ENCODE measurements at places on chromosomes 7 and 10. TPM values are rescaled to one million over a fixed set of nuclear protein-coding genes. Genes with fewer than 3 reads are reported as not detected.

- no peak for DNase-seq
Measured at GRCh38 chr10:119320981-119321380, 113.6 kb downstream of the GRK5 start.

DNA sequence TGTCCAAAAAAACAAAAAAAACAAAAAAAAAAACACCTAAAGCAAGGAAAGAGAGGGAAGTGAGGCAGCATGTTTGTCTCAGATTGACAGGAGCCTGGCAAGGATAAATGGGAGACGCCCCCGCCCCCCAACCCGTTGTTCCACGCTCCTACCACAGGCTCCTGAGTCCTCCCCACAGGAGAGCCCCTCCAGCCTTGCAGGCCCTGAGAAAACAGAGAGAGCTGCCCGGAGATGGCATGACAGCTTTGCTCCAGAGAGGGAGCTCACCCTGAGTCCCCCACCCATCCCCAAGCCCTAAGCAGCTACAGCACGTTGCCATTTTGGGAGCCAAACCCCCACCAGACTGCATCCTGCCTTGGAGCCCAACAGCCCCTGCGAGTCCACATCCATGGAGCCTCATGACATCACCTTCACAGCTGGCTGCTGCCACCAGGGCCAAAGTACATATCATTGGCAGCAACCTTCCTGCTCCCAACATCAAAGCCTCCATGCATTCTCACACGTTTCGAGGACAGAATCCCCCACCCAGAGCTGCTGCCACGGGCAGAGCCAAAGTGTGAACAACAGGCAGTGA lies 1283.3 kb downstream of the TYW1 start:
- DNase-seq: no peak

- DNase-seq: no peak
Measured at GRCh38 chr7:116403265-116403664, 96.3 kb upstream of the CAV2 start.

DNA sequence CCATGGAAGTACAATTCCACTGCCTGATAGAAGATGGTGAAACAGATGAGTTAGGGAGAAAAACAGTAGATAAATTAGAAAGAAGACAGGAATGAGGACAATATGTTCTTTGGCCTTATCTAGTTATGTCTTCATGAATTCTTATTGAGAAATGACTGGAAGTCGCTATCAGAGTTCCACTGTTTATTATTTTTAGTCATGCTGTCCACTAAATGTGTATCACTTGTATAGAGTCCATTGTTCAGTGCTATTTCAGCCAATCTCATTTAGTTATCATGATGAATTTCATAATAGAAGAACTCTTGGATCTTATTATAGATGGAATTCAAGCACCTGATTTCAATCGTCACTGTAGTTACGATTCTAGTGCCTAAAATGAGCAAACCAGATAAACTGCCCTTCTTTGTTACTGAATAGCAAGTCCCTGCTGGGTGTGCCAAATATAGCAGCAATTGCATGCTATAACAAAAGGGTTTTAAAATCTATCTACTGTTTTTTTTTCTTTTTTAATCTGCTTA lies 177.7 kb upstream of the COL1A2 start:
- DNase-seq: no peak

DNA sequence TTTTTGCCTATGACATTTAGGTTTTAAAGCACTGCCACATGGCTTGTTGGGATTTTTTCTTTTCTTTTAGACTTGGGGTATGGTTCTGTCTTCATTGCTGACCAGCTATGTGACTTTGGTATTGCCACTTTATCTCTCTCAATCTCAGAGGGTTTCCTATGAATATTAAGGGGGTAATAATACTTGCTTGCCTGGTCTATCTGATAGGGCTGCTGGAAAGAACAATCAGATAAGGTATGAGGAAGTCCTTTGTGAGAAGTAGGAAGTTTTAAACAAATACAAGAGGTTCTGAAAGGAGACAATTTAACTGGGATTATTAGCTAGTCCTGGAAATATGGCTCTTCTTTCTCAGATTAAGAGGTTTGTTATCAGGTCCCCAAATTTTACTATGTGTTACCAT lies 80.8 kb downstream of the ZNF92 start:
- no peak for DNase-seq

- no peak for DNase-seq
Measured at GRCh38 chr7:87833130-87833529, 43.0 kb downstream of the SLC25A40 start.

DNA sequence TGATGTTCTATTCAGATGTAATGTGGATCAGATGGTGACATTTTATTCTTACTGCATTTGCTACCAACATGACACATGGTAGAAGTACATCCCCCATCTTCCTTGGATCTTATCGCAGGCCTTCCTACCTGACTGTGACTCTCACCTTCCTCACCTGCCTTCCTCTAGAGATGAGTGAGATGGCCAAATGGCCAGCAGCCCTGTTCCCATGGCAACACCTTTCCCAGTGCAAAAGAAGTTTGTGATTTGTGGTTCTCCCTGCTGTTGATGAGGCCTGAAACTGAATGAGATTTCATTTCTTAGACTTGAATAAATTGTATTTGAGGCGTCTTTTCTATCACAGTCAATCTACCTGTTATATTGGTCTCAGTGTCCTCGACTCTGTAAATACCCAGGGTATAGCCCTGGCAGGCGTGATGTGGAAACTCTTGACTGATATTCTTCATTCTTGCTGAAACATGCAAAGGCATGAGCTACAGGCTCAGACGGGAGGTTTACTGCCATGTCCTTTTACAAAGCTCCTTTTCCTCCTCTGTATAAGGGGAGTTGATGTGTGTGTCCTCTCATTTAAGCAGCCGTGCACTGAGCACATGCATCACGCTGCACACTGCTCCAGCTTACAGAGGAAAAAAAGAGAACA lies 440.7 kb upstream of the AKR1E2 start:
- no peak for DNase-seq

GRCh38 chr7:93133005-93133404 lies 15.2 kb downstream of the SAMD9L start:
- no peak for DNase-seq

DNA sequence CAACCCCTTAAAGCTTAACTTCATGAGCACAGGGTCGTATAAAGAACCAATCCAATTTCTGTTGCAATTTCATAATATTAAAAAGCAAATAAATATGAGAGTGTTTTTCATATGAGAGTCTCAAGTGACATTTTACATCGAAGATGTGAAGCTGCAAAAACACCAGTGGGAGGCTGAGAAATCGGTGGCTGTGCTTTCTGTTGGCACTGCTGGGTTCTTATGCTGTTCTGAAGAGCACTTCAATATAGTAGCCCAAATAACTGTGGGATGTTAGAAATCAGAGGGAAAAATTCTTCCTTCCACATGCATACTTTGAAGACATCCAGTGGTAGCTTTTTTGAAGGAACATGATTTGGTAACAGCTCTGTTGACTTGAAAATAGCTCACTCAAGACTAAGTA lies 245.8 kb downstream of the ARHGAP21 start:
- DNase-seq: peak; percentile 34

- no peak for DNase-seq
Measured at GRCh38 chr7:66500087-66500486, 128.6 kb upstream of the KCTD7 start.

- DNase-seq: peak; percentile 56
Measured at GRCh38 chr10:21487416-21488180, 37.9 kb downstream of the SKIDA1 start.

DNA sequence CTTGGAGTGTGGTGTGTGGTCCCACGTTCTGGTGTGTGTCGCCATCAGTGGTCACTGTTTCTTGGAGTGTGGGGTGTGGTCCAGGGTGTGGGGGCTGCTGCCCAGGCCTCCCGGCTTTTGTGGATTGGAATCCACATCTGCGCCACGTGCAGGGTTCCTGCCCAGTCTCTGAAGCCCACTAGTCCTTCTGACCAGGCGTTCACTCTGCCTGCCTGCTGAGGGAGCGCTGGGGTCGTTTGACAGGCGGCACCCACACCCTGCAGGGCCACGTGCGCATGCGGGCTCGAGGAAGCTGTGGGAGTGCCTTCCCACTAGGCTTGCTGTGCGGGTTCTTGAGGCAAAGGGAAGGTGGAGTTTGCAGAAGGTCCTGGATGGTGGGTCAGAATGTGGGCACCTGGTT lies 51.4 kb downstream of the INPP5A start:
- DNase-seq: no peak

DNA sequence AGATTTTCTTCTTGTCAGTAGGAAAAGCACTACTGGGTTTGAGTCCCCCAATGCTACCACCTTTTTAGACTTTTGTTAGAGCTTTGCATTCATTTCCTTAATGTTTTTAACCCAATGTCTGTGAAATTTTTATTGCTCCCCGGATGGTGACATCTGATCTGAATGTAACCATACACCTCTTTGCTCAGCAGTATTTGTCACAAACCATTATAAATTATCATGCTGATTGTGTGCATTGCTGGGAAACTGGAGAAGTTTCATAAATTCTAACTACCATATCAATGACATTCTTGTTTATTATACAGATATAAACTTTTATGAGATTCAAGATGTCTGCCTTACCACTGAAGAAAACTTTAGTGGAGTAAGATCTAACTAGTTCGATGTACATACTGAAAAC lies 8.5 kb downstream of the NRP1 start:
- DNase-seq: no peak

DNA sequence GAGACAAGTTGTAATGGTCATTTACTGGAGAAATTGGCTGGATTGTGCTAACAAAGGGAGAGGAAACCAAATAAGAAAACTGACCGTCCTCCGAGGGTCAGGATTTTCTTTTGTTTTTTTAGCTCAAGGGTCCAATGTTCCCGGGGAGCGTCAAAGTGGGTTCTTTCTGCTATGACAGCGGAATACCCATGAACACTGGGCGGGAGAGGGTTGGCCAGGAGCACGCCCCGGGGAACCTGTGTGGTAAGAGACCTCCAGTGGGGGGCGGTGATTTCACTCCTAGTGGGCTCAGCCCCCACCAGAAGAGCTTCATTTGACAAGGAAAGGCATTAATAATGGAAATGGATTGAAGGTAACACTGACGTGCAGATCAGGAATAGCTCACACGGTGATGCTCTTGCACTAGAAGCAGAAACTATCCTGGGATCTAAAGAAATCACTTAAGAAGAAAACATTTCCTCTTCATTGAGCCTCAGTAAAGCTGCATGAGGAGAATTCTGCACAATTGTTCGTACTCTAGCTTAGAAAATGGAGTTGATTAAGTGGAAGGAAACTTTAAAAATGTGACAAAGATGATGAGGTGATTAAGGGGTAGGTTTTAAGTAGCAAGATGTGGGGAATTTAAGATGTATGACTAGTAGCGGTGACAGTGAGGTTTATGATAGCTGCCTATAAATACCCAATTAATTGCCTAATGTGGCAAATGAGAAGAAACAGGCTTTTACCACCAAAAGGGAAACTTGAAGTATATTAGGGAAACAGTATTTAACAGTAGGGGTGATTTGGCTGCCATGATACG lies 627.2 kb downstream of the SUGCT start:
- DNase-seq: peak; percentile 54

- no peak for DNase-seq
Measured at GRCh38 chr7:69796416-69796815, 198.1 kb downstream of the AUTS2 start.

DNA sequence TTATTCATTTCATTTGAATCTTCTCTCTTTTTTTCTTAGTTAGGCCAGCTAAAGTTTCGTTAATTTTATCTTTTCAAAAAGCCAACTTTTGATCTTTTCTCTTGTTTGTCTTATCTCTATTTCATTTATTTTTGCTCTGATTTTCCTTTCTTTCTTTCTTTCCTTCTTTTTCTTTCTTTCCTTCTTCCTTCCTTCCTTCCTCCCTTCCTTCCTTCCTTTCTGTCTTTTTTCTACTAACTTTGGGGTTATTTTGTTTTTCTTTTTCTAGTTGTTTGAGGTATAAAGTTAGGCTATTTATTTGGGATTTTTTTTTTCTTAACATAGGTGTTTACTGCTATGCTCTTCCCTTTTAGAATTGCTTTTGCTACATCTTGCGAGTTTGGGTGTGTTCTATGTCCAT lies 13.2 kb upstream of the ASB15 start:
- no peak for DNase-seq

- DNase-seq: no peak
Measured at GRCh38 chr7:17990761-17991160, 36.9 kb downstream of the PRPS1L1 start.

GRCh38 chr7:39746103-39746819 lies 122.9 kb downstream of the RALA start:
- DNase-seq: peak; percentile 85

GRCh38 chr7:22577470-22578001 lies 77.5 kb upstream of the STEAP1B start:
- DNase-seq: peak; percentile 37

BCAP29 gene
- total RNA-seq: 276 TPM

EGR2 gene
- 1.5 TPM for total RNA-seq

HMX3 gene
- not detected for total RNA-seq

MRPS24 gene
- total RNA-seq: 79.8 TPM

PTN gene
- total RNA-seq: 6.8 TPM

RRP12 gene
- total RNA-seq: 10.1 TPM

LDB3 gene
- 5.5 TPM for total RNA-seq

ADIRF gene
- 208 TPM for total RNA-seq

PAPSS2 gene
- 29.8 TPM for total RNA-seq

DNAJC12 gene
- total RNA-seq: 7.8 TPM
